ENCODE measurements at places on chromosomes 3 and 15.

- no peak for DNase-seq
Observed at GRCh38 chr3:34107669-34108068, 309.2 kb downstream of the PDCD6IP start.

DNA sequence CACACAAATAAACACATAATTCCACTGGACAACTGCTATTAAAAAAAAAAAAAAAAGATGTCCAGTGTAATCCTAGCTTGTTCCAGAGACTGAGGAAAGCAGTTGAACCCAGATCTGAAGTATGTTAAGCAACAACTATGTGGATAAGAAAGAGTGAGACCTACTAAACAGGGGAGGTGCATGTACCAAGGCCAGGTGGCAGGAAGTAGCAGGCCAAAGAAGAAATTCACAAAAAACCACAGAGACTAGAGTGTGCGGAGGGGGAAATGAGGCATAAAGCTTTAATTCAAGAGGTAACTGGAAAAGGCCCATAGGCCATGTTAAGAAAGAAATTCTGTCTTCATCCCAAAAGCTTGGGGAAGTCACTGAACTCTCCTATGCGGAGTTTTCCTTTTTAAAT lies 490.0 kb downstream of the NAALADL2 start:
- no peak for DNase-seq

- no peak for DNase-seq
Observed at GRCh38 chr3:160822936-160823335, 66.9 kb downstream of the PPM1L start.

- DNase-seq, result no peak
Observed at GRCh38 chr3:5390221-5390620, 202.7 kb downstream of the EDEM1 start.

- no peak for DNase-seq
Observed at GRCh38 chr3:177281292-177282118, 84.2 kb upstream of the TBL1XR1 start.

GRCh38 chr15:99763827-99764226 lies 30.6 kb upstream of the LYSMD4 start:
- DNase-seq, result no peak

DNA sequence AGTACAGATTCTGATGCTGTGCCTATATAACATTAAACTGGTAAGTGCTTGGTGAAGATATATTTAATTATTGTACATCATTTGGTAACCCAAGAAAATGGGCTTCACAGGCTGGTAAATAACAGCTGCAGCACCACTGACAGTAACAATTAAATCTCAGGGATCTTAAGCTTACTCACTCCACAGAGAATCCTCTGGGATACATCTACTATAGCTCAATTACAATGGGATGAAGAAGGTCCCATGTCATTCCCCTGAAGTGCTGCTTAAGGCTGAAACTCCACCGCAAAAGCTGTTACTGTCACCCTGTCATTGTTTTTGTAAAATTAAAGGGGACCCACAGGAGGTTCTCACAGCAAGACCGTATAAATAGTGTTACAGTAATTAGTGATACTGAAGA lies 153.0 kb downstream of the IMPG2 start:
- no peak for DNase-seq

- no peak for DNase-seq
Observed at GRCh38 chr3:31606453-31606852, 73.7 kb downstream of the STT3B start.
